Retinal pigment epithelial cell (primary cell): ENCODE measurements at places on chromosomes 2 and 18.

DNA sequence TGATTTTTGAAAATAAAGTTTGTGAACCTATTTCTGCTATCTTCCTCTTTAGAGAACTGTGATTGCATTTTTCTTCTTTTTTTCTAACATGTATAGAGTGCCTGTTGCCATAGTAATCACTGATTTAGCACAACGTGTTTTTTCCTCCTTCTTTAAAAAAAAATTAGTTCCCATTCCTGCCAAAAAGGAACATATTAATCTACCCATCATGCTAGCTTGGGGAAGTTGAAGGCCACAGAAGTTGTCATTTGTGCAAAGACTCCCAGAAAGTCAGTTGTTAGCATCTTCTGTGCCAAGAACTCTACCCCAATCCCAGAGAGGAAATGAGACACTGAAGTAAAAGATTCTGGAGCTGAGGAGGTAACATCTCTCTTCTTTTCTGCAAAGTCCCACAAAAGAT is 57.3 kb downstream of the SLC8A1 start:
- DNase-seq, result no peak

- DNase-seq, result no peak
Measured at GRCh38 chr2:69166812-69167468, 154.0 kb downstream of the ANTXR1 start.

DNA sequence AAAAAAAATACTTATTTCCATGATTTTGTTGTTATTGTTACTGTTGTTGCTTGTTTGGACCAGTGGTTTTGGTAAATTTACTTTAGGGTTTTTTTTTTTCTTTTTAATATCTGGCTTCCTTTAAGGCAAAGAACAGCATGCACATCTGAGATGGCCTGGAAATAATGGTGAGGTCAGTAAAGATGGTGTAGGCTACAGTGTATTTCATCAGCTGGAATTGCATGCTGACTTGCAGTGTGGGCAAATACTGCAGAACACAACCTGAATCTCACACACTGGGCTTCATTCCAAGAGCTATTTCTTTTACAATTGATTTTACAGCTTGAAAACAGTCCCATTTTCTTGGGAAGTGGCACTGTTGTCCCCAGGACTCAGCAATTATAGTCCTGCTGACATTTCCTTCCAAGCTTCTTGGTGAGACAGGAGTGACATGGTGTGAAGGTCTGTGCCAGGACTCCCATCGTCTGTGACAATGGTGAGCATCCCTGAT is 376.1 kb upstream of the SOX11 start:
- DNase-seq, result no peak

- no peak for DNase-seq
Measured at GRCh38 chr2:196475611-196476010, 163.9 kb upstream of the CCDC150 start.

DNA sequence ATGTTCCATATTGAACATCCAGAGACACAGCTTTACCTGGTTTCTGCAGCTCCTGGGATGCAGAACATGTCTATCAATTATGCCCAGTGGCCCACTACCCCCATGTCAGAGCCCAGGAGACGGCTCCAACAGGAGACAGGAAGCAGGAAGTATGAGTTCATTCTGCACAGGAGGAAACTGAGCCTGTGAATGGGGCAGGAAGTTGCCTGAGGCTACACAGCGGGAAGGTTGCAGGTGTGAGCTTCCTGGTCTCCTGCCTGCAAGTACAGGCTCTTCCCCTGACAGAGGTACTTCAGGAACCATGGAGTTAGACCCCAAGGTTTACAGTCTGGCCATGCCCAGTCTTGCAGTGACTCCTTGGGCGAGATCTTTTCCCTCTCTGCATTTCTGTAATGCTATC is 2.8 kb upstream of the BOK start:
- no peak for DNase-seq

DNA sequence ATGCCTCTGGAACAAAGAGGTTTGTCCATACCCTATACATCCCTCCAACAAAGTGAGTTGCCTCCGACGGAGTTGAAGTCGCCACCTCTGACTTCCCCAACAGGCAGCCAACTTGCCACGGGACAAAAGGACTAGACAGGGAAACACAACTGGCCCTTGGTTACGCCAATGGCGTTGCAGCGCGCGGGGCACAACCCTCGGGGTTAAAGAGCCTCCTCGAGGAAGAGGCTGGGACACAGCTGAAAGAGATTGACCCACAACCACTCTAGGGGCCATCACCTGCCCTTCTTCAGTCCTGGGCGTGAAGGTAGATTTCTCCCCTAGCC is 545 bp downstream of the GTF3C2 start:
- DNase-seq, result no peak

GRCh38 chr2:69801745-69802290 is 27.6 kb upstream of the GMCL1 start:
- DNase-seq, result no peak

GRCh38 chr2:215771241-215771640 is 242.1 kb downstream of the MREG start:
- no peak for DNase-seq
